Muscle of arm (tissue), 14 donors: ENCODE measurements at places on chromosomes 3 and 15. TPM values are rescaled to one million over a fixed set of nuclear protein-coding genes. Genes with fewer than 3 reads are reported as not detected.

DNA sequence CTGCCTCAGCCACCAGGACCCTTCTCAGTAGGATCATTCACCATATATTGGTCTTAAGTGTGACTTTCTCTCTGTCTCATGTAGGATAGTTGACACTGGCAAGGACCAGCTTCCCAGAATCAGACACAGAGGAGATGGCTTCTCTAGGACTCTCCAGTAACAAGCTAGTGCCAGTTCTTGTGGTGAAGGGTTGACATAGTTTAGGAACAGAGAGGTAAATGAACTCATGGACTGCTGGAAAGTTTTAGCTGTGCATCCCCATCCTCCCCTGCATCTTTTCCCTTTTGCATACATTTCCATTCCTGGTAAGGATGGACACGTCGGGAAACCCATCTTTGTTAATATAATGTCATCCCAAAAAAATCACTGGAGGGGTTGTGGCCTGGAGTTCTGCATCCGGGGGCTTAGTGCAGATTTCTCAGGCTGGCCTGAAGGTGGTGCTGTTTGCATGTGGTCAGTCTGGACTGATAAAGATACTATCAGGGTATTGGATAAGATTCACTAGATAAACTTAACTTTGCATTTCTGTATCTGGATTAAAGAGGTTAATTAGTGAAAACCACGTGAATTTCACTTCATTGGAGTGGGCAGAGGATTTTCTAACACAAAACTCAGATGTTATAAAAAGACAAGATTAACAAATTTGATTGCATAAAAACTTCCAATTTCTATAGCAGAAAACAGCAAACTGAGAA, 110.8 kb downstream of the TBC1D2B start:
- peak; percentile 53 for DNase-seq

CP gene
- polyA plus RNA-seq, result 1.5 TPM

DUOXA1 gene
- not detected for polyA plus RNA-seq

CDCP1 gene
- 0.53 TPM for polyA plus RNA-seq

- DNase-seq, result no peak
Observed at GRCh38 chr15:39586387-39587095, 5.7 kb downstream of the THBS1 start.

DNA sequence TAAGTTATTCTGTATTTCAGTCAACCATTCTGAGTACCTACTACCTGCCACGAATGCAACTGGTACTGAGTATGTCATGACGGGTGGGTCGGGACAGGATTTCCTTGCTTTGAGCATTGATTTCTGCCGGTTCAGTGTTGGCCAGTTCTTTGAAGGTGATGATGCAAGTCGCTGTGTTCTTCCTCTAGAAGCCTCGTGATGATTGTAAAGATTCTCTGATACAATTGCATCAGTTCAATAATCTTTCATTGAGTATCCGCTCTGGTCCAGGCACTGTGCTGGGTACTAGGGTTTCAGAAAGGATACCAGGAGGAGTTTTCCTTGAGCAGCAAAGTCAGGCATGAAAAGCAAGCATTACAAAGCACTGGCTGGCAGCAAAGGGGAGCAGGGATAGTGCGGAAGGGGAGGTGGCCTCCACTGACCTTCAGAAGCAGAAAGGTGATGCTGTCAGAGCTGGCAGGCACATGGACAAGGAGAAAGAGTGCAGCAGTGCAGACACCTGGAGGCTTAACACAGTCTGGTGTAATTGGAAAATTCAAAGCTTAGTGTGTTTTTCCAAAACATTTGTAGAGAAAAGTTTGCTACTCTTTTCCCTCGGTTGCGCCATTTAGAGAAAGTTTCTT, 100.1 kb downstream of the RPL39L start:
- no peak for DNase-seq

- DNase-seq, result no peak
Observed at GRCh38 chr3:53486961-53487654, 7.3 kb upstream of the CACNA1D start.

VILL gene
- 14.8 TPM for polyA plus RNA-seq

DNA sequence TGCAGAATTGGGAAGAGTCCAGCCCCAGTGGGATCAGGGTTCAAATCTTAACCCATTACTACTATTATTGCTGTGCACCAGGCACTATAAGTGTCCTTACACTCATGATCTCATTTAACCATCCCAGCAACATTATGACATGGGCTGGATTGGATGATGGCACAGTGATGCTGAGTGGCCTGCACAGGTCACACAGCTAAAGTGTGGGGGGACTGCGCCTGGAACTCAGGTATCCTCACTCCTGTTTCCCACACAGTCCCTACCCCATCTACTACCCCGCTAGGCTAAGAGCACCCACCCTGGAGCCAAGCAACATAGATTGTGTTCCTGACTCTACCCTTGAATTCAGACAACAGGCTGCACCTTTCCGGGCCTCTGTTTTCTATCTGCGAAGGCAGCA, 16.0 kb downstream of the WNT5A start:
- DNase-seq, result no peak

BFSP2 gene
- not detected for polyA plus RNA-seq

GRCh38 chr15:73956743-73957135, 30.5 kb downstream of the LOXL1 start:
- no peak for DNase-seq

C3orf52 gene
- 4.2 TPM for polyA plus RNA-seq

DNA sequence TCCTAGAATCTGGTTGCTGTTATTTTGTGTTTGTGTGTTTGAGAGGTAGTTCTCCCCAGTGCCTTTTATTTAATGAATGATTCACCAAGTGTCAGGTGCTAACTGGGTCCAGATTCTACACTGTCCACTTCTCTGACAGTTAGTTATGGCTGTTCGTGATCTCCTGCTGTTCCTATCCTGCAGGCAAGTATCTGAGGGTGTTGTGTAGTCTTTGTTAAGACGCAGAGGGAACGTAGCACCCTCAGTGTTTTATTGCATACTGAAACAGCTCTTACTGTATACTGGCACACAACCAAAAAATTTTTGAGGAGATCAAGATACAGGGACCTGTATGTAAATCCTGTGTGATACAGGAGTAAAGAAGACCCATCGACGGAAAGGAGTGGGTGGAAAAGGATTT, 1271.3 kb downstream of the ROBO1 start:
- no peak for DNase-seq
